NB4 (cell line): ENCODE measurements at places on chromosomes 11 and 22.

- no peak for DNase-seq
Observed at GRCh38 chr11:100066399-100066798, 620.7 kb upstream of the ARHGAP42 start.

GRCh38 chr11:69485337-69486041, 4.0 kb downstream of the LINC01488 start:
- DNase-seq: no peak

DNA sequence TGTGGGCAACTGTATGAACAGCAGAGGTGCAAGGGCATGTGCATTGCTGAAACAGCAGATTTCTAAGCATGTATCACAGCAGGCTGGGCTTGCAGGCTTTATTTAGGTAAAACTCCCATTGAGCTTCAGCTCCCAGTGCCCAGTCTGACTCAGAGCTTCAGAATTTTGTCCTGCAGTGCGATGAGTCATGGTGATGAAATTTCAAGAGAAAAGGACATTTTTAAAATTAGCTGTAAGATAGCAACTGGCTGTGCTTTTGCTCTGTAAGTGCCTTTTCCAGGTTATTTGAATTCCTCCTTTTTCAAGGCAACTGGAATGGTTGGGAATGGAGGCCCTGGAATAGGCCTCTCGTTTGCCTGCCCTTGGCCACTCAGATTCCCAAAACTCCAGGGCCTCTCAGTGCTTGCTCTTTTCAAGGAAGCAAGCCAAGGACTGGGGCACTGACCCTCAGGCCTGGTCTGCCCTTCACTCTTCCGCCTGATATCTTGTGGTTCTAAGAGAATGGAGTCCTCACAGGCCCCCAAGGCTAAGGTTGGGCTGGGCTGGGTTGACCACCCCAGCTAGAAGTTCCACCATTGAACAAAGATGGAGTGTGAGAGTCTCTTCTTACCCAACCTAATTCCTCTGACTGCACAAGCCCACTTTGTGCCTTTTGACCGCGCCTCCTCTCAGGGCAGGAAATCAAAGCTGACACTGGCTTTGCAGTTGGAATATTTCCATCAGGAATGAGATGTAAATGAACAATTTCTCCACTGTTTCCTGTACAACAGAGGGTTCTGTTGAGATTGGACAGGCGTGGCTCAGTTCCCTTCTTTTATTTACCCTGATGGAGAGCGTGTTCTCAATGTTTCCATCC, 59.5 kb upstream of the PRSS23 start:
- DNase-seq: peak; percentile 86

GRCh38 chr11:133082453-133082781, 449.9 kb downstream of the OPCML start:
- DNase-seq: peak; percentile 53

- no peak for DNase-seq
Observed at GRCh38 chr22:49364398-49364797, 463.3 kb downstream of the BRD1 start.

- DNase-seq: no peak
Observed at GRCh38 chr11:6453152-6453551, 12.4 kb upstream of the HPX start.

GRCh38 chr11:112628676-112629075, 332.5 kb upstream of the NCAM1 start:
- DNase-seq: no peak

DNA sequence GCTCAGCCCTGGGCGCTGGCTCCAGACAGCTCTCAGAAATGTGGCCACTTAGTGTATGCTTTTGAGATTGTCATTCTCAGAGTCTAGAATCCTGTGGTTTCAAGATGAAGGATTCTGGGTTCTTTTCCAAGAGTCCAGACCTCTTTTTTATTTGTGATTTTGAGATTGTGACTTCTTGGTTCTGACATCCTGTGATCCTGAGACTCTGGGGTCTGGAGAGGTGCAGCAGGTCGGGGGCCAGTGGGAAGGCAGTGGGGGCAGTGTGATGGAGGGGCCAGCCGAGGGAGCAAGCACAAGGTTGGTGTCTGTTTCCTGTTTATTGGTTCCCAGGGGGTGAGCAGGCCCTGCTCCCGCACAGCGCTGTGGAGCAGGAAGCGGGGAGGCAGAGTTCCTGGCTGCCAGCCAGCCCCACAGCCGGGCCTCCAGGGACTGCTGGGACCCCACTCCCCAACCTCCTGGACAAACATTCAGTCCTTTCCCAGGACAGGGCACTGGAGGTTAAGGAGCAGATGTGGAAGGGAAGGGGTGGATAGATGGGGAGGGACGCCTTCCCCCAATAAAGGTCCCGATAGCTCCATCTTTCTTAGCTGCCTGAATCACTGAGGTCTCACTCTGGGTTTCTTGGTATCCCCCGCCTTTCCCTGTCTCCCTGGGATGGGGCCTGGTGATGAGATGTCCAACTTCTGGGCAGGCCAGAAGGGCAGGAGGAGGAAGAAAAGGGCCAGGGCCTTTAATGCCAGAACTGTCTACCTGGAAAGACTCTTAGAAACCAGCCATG, 13.7 kb downstream of the ARHGEF17 start:
- peak; percentile 66 for DNase-seq

DNA sequence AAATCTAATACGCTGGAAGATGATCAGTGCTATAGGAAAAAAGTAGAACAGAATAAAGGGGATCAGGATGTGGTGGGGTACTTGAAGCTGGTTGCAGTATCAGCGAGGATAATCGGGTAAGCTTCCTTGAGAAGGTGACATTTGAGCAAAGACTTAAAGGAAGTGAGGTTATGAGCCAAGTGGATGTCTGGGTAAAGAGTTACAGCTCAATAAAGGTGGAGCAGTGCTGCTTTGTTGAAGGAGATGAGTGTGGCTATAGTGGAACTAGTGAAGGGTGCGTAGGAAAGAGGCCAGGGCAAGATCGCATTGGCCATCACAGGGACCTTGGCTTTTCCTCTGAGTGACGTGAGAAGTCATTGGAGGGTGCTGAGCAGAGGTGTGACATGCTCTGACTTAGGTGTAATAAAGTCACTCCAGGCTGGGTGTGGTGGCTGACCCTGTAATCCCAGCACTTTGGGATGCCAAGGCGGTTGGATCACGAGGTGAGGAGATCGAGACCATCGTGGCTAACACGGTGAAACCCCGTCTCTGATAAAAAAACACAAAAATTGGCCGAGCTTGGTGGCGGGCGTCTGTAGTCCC, 2.3 kb upstream of the SYVN1 start:
- no peak for DNase-seq

DNA sequence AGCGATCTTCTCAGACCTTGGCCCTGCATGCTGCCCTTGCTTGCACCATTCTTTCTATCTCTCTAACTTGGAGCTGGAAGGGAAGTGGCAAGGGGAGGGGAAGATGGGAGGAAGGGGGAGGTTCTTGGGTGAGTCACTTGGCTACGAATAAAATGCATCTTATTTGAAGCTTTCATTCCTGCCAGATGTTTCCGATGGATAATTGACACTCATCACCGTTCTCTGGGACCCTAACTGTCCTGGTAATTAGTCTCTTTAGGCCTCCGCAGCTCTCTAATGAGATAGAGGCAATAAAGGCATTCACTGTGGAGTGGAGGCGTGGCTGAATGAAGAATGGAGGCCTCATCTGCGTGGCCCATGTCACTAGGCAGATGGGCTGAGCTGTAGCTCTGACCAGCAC, 960.1 kb downstream of the NTM start:
- no peak for DNase-seq

GRCh38 chr22:36068776-36069344, 40.2 kb upstream of the RBFOX2 start:
- DNase-seq: peak; percentile 18

DNA sequence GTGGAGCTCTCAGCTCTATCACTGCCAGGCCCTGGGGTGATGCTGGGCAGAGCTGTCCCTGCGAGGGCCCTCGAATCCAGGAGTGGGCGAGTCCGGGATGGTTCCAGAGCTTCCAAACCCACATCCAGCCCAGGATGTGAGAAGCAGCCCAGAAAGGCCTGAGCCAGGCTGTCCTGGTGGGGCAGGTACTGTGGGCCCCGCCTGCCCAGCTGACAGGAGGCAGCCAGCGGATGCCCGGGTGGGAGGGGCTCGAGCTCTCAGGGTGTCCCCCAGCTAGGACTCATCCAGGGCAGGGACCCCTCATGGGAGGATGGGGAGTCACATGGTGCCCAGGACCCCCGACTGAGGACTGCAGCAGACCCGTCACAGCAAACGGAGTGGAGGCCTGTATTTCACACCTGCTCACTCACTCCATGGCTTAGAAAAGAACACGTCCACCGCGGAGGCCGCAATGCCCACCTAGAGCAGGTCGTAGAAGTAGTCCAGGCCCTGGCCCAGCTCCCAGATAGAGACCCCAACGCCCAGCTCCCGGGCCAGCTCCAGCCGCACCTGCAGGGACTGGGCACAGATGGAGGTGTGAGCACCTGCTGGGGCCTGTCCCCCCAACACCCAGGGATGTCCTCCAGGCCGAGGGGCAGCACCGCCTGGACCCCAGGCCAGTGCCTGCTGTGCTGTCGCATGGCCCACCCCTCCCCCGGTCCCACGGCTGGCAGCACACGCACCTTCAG, 26.9 kb downstream of the TSPAN4 start:
- no peak for DNase-seq
